ENCODE measurements at places on chromosomes 12 and 14. TPM values are rescaled to one million over a fixed set of nuclear protein-coding genes. Genes with fewer than 3 reads are reported as not detected.

Gene FIGNL2
- total RNA-seq, result 0.23 TPM

GRCh38 chr12:116606397-116606796 is 47.2 kb downstream of the MAP1LC3B2 start:
- no peak for DNase-seq
- H3K4me1 ChIP-seq, result peaks cover 8% of the 10 kb centered on the region
- no peaks in the 10 kb centered on the region for H3K27me3 ChIP-seq

- H3K36me3 ChIP-seq, result no peaks in the 10 kb centered on the region
- H3K4me3 ChIP-seq, result no peak overlapping the region
- H3K4me1 ChIP-seq, result no peaks in the 10 kb centered on the region
These were observed 49.3 kb upstream of the TMPO start for GRCh38 chr12:98465950-98466602.

DNA sequence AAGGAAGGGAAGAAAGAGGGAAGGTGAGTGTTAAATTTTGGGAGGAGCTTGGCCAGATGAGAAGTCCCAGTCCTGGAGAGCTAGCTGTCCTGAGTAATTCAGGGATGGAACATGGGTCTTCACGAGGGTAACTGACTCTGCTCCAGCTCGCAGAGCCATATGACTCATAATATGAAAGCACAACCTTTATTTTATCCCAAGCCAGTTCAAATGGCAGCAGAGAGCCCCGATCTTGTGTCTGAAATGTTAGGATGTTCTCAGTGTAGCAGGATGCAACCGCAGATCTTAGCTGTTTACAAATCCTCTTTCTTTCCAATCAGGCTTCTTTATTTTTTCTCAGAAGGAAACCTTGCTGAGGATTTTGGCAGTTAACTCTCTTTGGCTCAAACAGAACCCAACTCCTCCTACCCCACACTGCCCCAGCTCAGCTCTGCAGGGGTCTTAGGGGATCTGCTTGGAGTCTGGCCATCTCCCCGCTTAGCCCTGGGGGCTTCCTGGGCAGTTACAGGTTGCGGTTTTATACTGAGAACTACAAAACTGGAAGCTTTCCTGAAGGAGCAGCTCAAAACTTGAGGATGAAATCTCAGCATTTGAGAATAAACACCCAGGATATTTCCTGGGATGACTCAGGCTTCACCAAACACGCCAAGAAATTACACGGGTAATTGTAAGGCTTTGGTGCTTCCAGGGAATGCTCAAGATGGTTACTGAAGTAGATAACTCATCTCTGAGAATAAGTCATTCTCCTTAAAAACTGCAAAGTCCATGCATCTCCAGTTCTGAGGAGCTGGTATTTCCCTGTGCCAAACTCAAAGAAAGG is 92.5 kb downstream of the VCPKMT start:
- H3K4me1 ChIP-seq, result peaks cover 12% of the 10 kb centered on the region

GRCh38 chr12:131101703-131102492 is 148.2 kb downstream of the ADGRD1 start:
- H3K4me3 ChIP-seq, result no peak overlapping the region
- H3K27me3 ChIP-seq, result peaks cover 3% of the 10 kb centered on the region
- DNase-seq, result no peak
- no peaks in the 10 kb centered on the region for H3K36me3 ChIP-seq
- H3K27ac ChIP-seq, result no peak overlapping the region
- H3K4me1 ChIP-seq, result no peaks in the 10 kb centered on the region

- no peak for DNase-seq
- H3K27ac ChIP-seq, result no peak overlapping the region
- H3K4me3 ChIP-seq, result no peak overlapping the region
- no peaks in the 10 kb centered on the region for H3K36me3 ChIP-seq
- H3K27me3 ChIP-seq, result no peaks in the 10 kb centered on the region
These were observed 29.2 kb downstream of the FBLN5 start for GRCh38 chr14:91918186-91918883.

DNA sequence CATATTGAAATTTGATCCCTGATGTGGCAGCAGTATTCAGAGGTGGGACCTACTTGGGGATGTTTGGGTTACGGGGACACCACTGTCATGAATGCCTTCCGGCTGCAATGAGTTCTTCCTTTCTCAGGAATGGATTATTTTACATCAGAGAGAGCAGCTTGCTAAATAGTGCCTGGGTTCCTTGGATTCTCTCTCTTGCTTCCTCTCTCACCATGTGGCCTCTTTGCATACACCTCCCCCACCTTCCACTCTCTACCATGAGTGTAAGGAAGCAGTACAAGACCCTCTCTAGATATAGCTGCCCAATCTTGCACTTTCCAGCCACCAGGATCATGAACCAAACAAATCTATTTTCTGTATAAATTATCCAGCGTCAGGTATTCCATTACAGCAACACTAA is 15.4 kb upstream of the SCAF11 start:
- no peaks in the 10 kb centered on the region for H3K36me3 ChIP-seq
- H3K27me3 ChIP-seq, result no peaks in the 10 kb centered on the region
- no peaks in the 10 kb centered on the region for H3K4me1 ChIP-seq
- no peak overlapping the region for H3K4me3 ChIP-seq

Data from Panc1 (cell line).